ENCODE measurements at places on chromosomes 16 and 17.

DNA sequence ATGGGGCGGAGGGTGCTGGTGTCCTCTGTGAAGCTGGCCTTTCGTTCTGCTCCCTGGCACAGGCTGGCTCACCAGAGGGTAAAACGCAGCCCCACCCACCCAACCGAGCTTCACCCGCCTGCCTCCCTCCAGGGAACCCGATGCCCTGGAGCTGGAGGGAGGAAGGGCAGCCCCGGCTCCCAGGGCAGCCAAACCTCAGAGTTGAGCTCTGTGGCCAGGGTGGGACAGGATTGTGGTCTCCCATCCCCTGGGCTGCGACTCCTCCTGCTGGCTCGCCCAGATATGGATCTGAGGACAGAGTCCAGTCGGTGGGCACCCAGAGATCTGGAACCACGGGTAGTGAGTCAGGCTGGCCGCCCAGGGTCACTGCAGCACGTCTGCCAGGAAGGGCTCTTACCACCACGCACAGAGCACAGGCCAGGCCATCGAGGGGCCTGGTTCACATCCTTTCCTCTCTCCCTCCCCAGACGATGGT lies 42.6 kb upstream of the CHMP6 start:
- DNase-seq = no peak

GRCh38 chr17:75535119-75535537 lies 9.6 kb downstream of the LLGL2 start:
- no peak for DNase-seq

DNA sequence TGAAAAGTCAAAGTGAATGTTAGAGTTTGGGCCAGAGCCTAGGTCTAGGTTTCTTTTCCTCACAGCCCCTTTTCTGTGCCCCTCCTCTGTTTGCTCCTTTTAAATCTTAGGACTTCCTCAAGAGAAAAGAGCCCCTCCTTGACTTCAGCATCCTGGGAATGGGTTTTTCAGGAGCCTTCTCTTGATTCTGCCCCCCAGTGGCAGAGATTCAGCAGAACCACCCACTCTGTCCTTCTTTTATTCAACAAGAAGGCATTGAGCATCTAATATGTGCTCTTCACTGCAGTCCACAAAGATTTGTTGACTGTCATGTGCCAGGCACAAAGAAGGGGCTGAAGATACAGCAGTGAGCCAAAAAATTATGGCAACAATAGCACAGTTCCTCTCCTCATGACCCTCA lies 270.8 kb upstream of the CDH5 start:
- DNase-seq = no peak

DNA sequence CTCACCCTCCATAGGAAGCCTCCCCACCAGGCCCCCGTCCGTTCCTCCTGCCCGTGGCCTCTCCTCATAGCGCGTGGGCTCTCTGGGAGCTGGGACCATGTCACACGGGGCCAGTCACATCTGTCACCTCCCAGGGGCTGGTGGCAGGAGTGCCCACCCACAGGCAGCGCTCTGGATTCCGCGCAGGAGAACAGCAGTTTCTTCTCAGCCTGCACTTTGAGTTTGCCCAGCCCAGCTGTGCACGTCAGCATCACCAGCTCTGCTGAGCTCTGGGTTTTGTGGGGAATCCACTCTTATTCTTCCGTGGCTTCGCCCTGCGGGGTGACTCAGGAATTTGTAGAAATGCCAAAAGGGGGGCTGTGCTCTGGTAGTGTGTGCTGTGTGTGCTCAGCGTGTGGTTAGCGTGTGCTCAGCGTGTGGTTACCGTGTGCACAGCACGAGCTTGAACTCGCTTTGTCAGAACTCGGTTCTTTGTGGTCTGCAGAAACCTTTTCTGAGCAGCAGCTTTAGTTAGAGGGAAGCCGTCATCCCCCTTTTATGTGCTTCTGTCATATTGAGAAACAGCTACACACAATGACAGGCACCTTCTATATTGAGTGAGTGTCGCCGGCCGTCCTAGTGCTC lies 3.2 kb downstream of the ACSF3 start:
- DNase-seq = no peak

- no peak for DNase-seq
These were observed 22.2 kb downstream of the MMP15 start for GRCh38 chr16:58047557-58048348.

DNA sequence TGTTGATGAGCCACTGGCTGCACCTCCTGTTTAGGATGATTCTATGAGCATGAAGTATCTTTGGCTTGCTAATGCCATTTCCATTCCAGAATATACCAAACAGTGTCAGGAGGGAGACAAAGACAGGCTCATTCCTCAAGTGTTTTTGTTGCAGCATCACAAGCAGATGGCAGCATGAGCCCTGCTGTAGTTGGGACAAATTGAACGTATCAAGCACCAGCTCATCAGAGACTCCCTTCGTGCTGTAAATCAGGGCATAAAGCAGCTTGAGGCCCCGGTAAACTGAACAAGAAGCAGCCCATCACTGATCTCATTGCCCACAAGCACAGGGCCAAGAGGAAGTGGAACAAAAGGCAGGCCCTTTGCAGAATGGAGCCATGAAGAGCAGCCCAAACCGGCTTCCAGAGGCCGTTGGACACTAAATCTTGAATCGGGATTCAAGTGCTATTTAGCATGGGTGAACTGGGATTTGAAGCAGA lies 45.9 kb upstream of the HS3ST3A1 start:
- peak; percentile 55 for DNase-seq

DNA sequence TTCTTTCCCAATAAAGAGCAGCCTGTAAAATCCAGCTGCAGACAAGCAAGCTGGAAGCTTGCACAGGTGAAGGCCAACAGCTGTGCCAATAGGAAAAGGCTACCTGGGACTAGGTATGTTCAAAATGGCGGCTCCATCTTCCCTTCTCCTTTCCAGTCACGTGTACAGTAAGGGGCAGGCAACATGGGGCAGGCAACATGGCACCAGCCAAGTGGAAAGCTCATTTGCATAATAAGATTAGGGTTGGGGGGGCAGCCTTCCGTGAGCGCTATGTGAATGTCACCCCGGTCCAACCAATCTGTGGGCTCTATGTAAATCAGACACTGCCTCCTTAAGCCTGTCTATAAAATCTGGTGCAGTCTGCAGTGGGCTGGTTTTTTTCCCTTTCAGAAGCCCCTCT lies 31.3 kb downstream of the TVP23A start:
- no peak for DNase-seq

GRCh38 chr17:12691173-12691572 lies 25.5 kb downstream of the MYOCD start:
- DNase-seq = no peak

DNA sequence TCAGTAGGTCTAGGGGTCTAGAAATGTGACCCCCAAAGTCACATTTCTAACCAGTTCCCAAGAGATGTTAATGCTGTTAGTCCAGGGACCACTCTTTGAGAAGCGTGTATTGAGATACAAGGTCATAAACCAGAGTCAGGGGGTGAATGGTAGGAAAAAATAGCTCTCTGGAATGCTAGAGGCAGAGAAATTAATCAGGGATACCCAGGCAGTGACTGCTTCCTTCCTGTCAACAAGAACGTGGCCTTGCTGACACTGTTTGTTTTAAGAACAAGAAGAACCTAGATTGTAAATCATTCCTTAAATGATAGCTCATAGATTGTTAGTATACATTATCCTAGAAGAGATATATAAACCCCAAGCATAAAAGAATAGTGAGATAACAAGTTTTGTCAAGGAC lies 43.8 kb downstream of the PITPNM3 start:
- no peak for DNase-seq

DNA sequence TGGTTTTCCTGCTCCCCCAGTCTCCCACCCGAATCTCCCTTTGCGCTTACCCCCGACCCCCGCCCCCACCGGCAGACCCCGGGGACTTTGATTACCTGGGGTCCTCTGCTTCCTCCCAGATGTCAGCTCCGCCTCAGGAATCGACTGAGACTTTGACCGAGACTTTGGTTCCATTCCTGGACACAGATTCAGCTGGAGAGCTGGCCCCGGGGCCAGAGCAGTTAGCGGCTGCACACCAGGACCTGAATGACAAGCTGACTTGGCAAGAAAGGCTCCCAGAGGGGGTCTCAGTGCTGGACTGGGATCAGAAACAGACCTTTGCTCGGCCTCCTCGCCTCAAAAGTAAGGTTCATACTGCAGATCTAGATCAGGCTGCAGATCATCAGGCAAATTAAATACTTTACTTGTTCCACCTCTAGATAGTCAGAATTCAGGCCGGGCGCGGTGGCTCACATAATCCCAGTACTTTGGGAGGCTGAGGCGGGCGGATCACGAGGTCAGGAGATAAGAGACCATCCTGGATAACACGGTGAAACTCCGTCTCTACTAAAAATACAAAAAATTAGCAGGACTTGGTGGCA lies 60.3 kb upstream of the FBXO47 start:
- DNase-seq = no peak

- no peak for DNase-seq
These were observed 109.9 kb downstream of the RBFOX3 start for GRCh38 chr17:79500745-79501618.

- DNase-seq = peak; percentile 36
These were observed 51.8 kb downstream of the SMPD3 start for GRCh38 chr16:68396481-68396880.

GRCh38 chr16:35221482-35222185 lies 1762.2 kb downstream of the TP53TG3F start:
- no peak for DNase-seq
